ENCODE measurements at places on chromosomes 7 and 10.

GRCh38 chr7:106992511-106992910, 52.0 kb upstream of the PRKAR2B start:
- DNase-seq, result no peak

DNA sequence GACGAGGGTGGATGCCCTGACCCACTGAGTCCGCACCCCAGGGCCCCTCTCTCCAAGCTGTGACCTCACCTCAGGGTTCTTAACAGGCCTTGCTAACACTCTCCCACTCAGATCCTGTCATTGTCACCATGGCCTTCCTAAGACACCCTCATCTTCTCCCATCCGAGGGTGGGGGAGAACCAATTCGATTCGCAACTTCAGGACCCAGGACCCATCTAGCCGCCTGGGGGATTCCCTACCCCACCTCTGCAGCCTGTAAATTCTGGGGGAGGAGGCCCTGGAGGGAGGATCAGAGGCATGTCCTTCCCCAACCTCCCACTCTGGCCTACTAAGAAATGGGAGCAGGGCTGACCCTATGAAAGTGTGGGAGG, 17.4 kb downstream of the TRIM8 start:
- DNase-seq, result no peak

DNA sequence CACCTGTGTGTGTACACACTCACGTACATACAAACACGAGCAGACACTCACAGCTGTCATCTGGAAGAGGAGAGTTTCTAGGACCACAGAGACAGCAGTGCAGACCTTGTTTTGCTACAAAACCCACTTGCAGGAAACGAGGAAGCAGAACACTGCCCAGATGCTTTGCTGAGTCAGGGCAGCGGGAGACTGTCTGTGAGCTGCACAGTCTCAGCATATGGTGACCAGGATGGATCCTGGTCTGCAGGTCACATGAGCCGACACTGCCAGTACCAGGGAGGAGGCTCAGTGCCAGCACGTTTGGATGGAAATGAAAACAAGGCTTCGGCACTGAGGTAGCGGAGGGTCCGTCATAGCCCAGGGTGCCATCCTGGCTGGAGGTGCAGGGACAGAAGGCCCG, 117.6 kb upstream of the DPP6 start:
- no peak for DNase-seq

DNA sequence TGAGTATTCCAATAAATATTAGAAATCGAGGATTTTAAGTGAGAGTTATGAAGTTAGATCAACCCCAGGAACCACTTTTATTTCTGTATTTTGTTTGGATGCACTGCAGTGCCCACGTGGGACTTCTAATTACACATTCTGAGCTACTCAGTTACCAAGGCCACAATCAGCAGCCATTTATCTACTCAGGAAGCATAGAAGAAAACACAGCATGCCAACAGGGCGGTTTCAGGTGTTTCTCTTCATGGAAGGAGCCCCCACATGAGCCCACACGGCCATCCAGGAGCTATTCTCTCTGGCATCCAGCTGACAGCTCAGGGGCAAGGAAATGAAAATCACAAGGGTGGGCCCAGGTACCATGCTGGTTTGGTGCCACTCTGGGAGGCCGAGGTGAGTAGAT, 266.5 kb upstream of the MKLN1 start:
- no peak for DNase-seq

GRCh38 chr10:112774210-112774609, 175.8 kb upstream of the TCF7L2 start:
- DNase-seq, result no peak

DNA sequence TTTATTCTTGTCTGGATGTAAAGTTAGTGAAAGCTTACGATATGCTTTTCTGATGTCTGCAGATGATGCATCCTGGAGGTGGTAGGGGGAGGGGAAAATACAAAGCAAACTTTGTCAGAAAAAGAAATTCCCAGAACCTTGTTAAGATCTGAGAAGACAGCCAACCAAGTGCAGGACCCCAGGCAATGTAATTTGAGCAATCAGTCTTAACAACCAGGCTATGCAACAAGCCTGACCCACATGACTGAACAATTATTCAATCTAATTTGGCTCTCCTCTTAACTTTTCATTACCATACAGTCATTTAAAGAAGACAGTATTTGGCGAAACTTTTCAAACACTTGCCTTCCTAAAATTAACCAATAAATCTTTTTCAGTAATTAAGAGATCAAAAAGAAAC, 74.5 kb downstream of the DNAJC1 start:
- no peak for DNase-seq

- DNase-seq, result no peak
Observed at GRCh38 chr7:128358233-128358632, 3.3 kb downstream of the PRRT4 start.

- DNase-seq, result no peak
Observed at GRCh38 chr7:13421776-13422175, 567.7 kb downstream of the ETV1 start.

- peak; percentile 77 for DNase-seq
Observed at GRCh38 chr7:1536743-1537534, 6.4 kb downstream of the MAFK start.

DNA sequence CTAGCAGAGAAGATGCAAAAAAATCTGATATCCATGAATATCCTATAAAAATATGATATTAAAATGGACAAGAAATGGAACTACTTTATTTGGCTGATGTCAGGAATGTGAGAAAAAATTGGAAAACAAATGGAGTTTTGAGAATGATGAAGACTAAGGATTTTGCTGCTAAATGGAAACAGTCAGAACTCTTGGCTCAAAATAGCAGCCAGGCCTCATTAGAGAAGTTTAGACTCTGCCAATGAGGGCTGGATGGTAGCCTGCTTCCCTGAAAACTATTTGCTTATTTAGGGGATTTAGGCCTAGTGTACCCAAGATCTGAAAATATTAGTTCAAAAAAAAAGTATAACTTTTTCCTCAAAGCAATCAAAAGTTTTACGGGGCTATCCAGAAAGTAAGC, 458.5 kb downstream of the TFEC start:
- DNase-seq, result no peak

DNA sequence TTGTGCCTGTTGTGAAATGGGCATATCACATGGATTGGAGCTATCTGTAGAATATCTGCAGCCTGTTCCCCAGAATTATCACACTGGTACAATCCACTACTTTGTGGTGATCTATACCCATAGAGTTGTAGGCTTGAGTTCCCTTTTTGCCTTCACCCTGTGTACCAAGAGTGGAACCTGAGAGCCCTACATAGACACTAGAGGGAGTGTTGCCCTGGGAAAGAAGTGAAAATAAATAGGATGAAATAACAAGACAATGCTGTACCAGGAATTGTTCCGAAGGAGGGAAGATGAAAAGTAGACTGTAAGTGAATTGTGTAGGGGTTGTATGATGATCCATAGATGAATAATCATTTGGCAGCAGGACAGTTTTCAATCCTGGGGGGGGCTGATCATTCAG, 9.0 kb downstream of the SORCS3 start:
- no peak for DNase-seq

- DNase-seq, result no peak
Observed at GRCh38 chr10:11448545-11449244, 162.8 kb downstream of the USP6NL start.

DNA sequence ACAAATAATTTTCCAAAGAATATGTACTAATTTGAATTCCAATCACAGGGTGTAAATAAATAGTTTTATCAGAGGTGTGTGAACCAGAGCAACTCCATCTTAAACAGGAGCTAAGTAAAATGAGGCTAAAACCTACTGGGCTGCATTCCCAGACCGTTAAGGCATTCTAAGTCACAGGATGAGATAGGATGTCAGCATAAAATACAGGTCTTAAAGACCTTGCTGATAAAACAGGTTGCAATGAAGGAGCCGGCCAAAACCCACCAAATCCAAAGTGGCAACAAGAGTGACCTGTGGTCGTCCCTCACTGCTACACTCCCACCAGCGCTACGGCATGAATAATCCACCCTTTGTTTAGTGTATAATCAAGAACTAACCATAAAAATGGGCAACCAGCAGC, 291.7 kb upstream of the SEMA3D start:
- DNase-seq, result no peak

DNA sequence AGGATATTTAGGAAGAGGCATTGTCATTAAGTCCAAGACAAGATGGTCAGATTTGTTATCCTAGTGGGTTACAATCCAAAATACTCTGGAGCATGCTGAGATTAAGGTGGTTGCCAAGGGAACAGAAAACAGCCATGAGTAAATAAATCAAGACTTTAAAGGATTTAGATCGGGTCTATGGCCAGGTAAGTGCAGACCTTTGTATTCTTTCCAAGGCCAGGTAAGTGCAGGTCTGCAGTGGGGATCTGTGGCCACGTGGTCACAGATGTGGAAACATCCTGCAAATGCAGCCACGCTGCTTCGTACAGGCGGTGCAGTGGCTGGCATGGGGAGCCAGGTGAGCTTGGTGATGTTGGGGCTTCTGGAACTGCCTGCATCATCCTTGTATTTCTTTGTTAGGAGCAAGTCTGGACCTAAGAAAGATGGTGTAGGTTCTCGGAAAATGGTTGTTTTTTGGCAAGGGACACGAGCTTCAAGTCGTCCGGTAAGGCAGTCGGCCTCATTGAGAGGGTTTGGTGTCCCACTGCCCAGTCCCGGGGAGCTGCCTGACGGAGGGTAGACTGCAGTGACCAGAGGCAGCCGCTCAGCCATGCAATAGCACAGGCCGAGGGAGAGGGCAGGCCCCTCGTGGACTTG, 21.8 kb downstream of the ZNF775 start:
- DNase-seq, result no peak

GRCh38 chr10:88271761-88272543, 311.2 kb downstream of the RNLS start:
- DNase-seq, result no peak

DNA sequence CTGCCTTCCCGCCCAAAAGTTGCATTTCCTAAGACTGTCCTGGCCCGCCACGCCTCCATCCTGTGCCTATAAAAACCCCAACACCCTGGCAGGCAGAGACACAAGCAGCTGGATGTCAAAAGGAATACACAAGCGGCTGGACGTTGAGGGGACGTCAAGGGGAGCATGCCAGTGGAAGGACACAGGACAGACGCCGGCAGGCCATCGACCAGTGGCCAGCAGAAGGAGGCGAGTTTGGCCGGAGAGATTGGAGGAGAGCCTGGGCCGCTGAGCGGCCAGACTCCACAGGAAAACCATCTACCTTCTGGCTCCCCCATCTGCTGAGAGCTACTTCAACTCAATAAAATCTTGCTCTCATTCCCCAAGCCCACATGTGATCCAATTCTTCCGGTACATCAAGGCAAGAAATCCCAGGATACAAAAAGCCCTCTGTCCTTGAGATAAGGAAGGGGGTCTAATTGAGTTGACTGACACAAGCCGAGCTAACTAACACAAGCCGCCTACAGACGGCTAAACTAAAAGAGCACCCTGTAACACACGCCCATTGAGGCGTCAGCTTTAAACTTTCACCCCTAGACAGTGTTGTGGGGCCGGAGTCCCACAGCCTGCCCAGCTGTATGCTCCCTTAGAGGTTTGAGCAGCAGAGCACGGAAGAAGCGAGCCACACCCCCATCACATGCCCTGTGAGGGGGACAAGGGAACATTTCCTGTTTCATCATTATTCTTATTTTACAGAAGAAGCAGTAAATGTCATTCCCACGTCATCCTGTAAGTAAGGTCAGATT, 150.3 kb upstream of the PHYHIPL start:
- no peak for DNase-seq

DNA sequence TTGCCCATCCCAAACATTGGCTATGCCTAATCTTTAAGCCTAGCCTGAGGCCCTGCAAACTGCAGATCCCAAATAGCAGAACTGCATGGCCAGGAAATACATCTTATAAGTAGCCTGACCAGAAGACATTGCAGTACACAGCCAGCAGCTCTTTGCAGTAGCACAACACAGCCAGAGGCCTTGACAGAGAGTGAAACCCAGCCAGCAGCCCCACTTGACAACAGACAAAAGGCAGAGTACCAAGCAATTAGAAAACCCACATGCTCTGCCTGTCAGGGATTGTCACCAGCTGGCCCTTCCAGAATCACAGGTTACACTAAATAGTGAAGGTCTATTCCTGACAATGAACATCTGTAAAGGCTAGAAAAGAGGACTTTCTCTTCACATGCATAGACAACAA, 242.8 kb upstream of the TMEM72 start:
- DNase-seq, result no peak

DNA sequence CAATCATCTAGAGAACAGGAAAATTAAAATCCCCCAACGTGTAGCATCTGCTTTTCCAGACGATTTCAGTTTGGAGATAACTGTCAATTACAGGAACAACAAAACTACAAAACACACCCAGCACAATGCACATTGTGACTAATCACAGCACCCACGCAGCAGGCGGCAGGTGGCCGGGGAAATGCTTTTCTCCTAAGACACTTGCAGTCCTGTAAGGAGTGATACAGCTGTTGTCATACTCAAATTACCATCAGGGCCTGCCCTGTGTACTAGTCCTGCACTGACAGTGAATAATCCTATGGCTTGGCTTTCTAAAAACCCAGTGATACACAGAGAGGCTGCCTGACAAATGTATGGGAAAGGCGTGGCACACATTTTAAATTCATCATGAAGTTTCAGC, 37.8 kb downstream of the COBL start:
- no peak for DNase-seq

- DNase-seq, result no peak
Observed at GRCh38 chr7:66542049-66542448, 86.6 kb upstream of the KCTD7 start.

DNA sequence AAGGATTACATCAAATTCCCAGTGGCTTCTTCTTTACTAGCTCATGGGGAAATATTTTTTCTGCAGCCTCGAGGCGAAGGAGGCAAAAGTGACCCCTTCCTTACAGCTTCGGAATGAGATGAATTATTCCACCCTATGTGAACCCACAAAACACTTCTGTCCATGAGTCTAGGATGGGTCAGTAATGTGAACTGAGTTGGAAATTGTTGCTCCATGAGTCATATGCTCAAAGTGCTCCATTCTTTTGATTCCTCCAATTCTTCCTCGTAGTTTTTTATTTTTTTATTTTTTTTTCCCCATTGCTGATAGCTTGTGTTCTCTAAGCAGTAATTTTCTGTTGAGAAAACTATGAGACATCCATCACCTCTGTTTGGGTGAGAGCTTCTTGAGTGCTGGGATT, 31.7 kb upstream of the FAM204A start:
- no peak for DNase-seq

- no peak for DNase-seq
Observed at GRCh38 chr7:150860978-150861295, 8.6 kb downstream of the AOC1 start.
